Stimulated activated CD4-positive, alpha-beta T cell treated with anti-CD3 and anti-CD28 coated beads, Interleukin-1b, Interleukin-23, amount 100 ng/mL, for 1 hour (primary cell): ENCODE measurements at places on chromosomes 2 and 18.

- no peak for DNase-seq
Observed at GRCh38 chr2:226794751-226795171, 4.9 kb downstream of the IRS1 start.

DNA sequence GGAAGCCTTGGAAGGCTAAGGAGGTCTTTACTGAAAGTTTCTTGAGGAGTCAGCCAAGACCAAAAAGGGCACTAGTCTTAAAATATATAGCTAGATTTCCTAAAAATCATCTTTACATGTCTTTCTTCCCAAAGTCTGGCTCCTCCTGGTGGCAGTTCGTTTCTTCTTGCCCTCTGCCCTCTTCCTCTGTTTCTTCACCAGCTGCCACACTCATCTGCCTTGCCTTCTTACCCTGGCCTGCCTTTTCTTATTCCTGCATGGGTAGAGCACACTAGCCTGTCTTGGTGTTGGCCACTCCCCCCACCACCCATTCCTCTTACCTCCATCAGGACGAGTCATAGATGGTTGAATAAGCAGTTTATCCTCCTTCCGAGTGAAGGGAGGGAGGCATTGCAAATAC, 129.8 kb downstream of the RAPGEF4 start:
- DNase-seq, result no peak

DNA sequence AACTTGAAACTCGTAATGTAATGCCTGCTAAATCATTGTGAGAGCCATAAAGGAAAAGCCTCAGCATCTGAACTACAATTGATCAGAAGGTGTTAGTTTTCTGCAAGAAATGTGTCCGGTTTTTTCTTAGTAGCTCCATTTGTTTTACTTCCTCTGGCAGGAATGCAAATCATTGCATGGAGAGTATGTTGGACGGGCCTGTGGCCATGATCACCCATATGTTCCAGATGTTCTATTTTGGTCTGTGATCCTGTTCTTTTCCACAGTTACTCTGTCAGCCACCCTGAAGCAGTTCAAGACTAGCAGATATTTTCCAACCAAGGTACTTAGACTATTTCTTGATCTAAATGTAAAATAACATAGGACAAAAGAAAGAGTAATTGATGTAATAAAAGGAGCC, 126.6 kb downstream of the DPP4 start:
- DNase-seq, result no peak

GRCh38 chr18:79544386-79544963, 135.1 kb upstream of the CTDP1 start:
- DNase-seq, result no peak
